NCI-H1694 (cell line): ENCODE measurements at places on chromosomes 6 and 20.

- no peak for DNase-seq
Observed at GRCh38 chr20:39312676-39313075, 350.5 kb downstream of the DHX35 start.

DNA sequence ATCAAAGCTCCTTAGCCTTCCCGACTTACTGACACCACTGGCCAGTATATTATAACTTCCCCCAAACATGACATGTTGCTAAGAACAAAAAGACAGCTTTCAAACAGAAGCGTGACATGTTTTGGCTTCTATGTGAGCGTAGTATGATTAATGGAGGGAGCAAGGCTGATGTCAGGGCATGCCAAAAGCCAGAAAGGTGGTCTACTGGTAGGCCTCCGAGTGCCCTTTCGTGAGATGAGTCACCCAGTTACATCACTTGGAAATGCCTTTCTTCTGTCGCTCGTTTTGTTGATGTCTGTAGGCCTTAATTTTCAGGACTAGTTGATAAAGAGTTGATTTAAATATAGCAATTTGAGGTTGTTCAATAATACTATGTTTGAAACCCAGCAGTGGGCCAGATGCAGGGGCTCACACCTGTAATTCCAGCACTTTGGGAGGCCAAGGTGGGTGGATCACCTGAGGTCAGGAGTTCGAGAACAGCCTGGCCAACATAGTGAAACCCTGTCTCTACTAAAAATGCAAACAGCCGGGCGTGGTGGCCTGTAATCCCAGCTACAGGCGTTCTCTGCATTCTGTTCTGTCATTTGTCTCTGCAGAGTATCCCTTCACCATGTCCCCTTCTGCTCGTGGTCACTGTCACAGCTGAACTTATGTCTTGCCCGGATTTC is 53.3 kb downstream of the CNKSR3 start:
- DNase-seq, result no peak

DNA sequence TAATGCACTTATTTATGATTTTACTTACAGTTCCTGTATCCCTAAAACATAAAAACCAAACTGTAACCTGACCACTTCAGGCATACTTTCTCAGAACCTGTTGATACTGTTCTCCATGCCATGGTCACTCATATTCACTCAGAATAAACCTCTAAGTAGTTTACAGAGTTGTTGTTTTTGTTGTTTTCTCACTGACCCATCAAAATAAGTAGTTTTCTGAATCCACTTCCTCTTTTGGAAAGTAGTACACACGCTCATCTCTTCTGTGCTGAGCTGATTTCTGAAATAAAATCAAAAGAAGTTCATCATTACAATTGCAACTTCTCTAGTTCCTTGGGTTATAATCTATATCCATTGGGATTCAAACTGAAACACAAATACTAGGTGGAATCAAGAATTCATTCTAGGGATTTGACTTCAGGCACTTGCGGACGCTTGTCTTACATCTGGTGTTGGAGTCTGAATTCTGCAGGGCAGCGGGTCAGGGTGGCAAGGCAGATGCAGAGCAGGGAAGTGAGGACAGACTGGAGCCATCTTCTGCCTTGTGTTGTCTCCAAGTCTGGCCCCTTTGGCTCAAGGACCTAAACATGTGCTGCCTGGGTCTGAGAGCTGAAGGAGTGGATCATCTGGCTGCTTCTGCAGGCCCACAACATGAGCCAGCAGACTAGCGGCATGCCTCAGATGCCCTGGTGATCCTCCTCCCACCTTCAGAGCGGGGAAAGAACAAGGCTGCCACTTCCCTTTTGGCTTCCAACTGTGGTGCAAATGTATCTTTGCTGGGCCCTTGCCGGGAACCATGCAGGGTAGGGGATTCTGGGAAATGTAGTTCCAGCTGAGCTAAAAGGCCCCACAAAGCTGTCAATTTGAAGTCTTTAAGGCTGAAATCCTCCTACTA is 167.9 kb upstream of the MYLIP start:
- DNase-seq, result no peak

DNA sequence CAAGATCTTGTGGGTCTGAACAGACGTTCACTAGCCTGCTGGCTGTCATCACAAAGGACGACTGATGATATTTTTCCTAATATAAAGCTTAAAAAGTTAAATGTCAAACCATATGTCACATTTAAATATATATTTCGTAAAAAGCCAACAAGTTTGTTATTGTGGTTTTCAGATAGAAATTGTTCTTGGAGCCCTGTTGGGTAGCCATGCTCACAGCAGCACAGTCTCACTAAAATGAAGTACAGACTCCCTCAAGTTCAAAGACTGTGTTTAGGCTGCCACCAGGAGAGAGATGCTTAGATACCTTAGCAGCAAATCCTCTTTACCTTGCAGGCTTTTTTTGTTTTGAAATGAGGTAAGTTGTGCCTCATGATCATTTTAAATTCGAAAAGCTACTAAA is 17.8 kb downstream of the EEF1E1 start:
- DNase-seq, result peak; percentile 8

- DNase-seq, result no peak
Observed at GRCh38 chr20:23613676-23614075, 8.0 kb upstream of the CST9 start.

- DNase-seq, result no peak
Observed at GRCh38 chr20:59596690-59597089, 7.7 kb upstream of the PHACTR3 start.

DNA sequence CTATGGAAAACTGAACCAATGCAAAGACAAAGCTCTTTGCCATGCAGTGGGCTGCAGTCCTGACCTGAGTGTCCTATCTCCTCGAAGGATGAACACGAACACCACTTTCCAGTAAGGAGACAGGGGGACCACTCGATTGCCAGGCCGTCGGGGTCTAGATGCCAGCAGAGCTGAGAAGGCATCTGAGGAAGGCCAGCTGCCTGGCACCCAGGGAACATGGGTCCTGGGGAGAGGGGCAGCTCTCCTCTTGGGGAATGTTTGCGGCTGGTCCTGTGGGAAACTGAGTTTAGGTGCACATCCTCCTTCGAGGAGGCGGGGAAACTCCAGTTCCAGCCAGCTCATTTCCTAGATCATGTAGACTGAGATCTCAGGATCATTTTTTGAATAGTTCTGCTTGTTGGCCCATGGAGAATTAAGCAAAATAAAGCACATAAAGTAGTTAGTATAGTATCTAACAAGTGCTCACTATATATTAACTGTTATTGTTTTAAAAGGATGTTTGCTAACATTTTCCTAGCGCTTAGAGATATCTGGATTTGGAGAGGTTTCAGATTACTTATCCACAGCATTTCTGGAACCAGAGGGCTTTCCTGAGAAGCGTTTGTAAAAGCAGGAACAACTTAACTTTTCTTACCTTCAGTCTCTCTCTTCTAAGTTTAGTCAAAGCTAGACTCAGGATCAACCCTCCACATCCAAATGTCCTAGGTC is 225.3 kb upstream of the FOXQ1 start:
- DNase-seq, result no peak

DNA sequence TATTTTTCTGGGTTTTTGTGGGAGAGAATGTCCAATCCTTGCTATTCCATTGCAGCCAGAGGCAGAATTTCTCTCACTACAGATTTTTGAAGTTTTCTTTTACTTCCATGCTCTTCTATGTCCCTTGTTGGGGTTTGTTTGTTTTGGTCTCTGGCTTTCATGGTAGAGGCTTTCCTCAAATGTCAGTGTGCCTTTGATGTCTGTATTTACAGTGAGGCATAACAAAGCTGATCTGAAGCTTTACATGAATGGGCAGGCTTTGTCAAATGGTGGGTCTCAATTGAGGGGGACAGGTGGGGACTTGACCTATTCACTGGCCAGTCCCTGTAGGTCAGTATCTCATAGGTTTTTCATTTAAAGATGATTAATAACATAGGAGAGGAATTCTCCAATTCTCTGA is 8.6 kb upstream of the CARMIL1 start:
- no peak for DNase-seq

GRCh38 chr6:116779573-116780164 is 14.2 kb upstream of the FAM162B start:
- peak; percentile 60 for DNase-seq

DNA sequence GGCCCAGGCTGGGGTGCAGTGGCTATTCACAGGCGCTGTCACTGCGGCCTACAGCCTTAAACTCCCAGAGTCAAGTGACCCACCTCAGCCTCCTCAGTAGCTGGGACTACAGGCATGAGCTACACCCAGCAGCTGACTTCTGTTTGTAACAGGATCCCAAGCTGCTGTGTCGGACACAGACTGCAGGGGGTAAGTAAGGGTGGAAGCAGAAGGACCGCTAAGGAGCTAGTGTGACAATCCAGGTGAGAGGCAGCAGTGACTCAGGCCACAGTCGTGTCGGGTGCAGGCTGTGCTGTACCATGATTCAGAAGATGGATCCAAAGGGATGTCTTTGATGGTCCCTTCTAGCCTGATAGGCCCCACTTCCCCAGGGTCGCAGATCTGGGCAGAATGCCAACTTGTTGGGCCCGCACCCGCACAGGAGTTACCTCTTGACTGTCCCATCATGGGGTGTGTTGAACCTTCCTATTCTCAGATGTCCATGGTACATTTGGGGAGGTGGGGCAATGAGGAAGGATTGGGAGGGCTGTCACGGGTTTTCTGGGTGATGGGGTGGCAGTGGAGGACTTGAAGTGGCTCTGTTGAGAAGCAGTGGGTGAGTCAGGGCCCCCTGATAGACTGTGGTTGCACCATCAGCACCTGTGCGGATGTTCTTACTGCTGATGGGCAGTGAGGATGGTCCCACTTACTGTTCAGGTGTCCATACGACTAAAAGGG is 25.3 kb downstream of the AAR2 start:
- no peak for DNase-seq
